Motor neuron (in vitro differentiated cells): ENCODE measurements at places on chromosomes 7 and 10.

DNA sequence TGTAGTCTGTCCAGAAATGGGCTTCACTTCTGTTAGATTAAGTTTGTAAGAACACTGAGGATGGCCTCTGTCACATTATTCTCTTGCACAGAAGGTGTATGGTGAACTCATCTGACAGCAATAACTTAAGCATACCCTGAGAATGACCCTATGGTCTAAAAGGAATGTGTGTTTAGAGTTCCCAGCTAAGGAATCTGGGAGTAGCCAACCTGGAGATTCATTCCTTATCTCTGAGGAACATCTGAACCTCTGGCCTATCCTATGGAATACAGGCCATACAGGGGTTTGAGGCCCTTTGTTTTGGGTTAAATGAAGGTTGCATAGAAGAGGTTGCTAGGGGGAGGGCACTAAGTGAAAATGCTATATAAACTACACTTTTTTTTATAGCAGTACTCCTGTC, 41.4 kb downstream of the LAMB4 start:
- ATAC-seq = no peak

DNA sequence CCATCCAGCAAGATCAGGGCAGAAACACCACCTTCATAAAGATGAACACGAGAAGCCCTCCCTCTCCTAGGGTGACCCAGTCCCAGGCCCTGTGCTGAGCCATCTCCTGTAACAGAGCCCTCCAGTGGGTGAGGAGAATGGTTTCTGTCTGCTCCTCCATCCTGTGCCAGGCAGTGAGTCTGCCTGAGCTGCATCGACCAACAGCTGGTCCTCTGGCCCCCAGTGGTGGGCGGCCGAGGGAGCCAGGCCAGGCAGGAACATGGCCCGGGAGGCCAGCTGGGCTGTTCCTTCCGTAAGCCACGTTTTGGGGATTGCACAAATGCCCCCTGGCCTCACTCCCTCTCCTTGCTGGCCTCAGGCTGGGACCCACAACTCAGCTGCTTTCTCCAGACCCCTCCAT, 73.5 kb downstream of the GRB10 start:
- ATAC-seq = no peak

- peak; percentile 91 for ATAC-seq
These were observed 435.8 kb upstream of the MGMT start for GRCh38 chr10:129030996-129031843.

GRCh38 chr7:74449809-74450397, 3.8 kb upstream of the GTF2IRD1 start:
- ATAC-seq = peak; percentile 23

GRCh38 chr10:128302808-128303207, 176.6 kb upstream of the MKI67 start:
- peak; percentile 67 for ATAC-seq
